Cortex of kidney (tissue), 1 donor: ENCODE measurements at places on chromosomes 7 and 10.

DNA sequence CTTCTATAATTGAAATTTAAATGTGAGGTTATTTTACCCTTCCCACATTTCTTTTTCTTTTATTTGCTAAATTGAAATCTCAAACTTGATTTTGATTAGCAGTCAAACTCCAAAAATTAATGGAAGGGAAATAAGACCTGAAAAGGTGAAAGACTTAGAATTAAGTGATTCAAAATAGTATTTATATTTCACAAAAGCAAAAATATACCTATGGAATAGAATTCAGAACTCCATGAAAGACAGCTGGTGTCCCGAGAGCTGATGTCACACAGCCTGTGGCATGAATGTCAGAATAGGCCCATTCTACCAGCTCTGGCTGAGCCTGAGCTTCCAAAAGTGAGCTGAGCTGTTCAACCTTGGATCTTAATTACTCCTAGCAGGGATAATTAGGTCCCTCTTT is at the start of gene FAM24A:
FAM24A (plus strand) TSS at position 301 of the 400 bp plus-strand sequence. CDS start 1,025 bp downstream, outside the sequence.
- no peak for DNase-seq

- no peak for DNase-seq
Measured at GRCh38 chr10:8137726-8138125, 83.2 kb downstream of the GATA3 start.

GRCh38 chr7:120724955-120725354 is 133.0 kb downstream of the TSPAN12 start:
- DNase-seq: no peak

- DNase-seq: no peak
Measured at GRCh38 chr7:142940966-142941535, 1.8 kb downstream of the LLCFC1 start.

- DNase-seq: no peak
Measured at GRCh38 chr7:91569728-91570457, 305.7 kb downstream of the FZD1 start.
